ENCODE measurements at places on chromosomes 2 and 18. TPM values are rescaled to one million over a fixed set of nuclear protein-coding genes. Genes with fewer than 3 reads are reported as not detected.
A peak's percentile ranks its signal among the peaks of the same experiment; 100 is the strongest.

CYTIP gene
- 3.5 TPM for polyA plus RNA-seq

LOXHD1 gene
- not detected for polyA plus RNA-seq

FSHR gene
- not detected for polyA plus RNA-seq

DNA sequence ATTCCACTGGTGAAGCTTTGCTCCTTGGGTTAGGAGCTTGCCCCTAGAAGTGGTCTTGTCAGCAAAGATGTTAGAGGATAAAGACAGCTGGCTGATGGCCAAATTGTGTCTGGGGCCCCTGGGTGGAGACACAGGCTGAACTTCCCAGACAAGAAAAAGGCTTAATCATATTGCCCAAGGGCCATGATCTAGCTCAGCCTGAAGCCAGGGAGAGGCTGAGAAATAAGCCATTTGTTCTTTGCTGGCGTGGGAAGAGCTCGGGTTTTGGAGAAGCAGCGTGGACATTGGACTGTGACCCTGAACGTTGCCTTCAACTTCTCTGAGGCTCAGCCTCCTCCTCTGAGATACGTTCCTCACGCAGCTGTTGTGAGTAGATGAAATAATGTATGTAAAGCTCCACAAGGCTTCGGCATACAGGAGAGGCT lies 153.0 kb downstream of the ZFP36L2 start:
- peak; percentile 55 for DNase-seq

DNA sequence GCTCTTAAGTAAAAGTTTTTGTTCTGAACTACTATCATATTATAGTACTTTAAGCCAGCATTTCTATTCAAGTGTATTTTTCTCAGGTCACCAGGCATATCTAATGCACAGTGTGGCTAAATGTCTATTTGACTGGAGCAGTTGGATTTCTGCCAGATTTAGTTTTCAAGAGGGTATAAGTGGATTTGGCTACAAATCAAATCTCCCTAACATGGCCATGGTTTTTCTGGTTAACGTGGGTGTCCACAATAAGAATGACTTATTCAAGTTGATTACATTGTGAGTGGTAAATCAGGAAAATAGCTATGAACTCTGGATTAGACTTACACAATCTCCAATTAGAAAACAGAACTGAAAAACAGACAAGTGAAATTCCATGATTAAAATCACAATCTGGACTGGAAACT lies 5.7 kb upstream of the CHN1 start:
- no peak for DNase-seq

DNA sequence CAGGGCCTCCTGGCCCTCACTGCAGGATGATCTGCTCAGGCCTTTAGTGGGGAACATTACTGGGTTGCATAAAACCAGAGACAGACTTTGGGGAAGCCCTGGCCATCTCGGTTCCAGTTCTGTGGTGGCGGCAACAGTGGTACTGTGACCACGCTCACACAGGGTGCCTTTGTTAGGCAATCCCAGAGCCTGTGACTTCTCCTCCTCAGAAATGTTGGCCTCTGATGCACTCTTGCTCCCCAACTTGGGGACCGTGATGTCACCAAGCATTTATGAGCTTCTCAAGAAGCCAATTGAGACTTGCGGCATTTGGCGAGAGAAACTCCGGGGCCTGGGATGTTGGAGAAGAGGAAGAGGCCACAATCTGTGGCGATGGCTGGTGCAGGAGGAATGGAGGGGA lies 80.9 kb upstream of the PKDCC start:
- DNase-seq = no peak

DNA sequence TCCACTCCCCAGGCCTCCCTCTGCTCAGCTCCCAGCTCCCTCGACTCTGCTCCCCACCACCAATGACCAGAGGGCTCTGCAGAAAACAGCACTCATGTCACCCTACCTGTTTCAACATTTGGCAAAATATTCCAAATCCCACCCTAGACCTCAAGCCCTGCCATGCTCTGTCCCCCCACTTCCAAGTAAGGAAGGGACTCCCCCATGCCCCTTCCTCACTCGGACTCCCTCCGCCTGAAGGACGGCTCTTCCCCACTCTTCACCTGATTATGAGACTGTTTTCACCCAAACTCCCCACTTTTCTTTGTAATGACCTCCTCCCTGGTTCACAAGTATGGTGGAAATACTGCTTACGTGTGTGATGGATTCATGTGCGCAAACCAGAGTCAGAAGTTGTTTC lies 208.4 kb downstream of the MGAT5 start:
- DNase-seq = no peak

GRCh38 chr2:190786404-190787166 lies 94.0 kb upstream of the GLS start:
- peak; percentile 59 for DNase-seq

- DNase-seq = no peak
Measured at GRCh38 chr2:102277202-102277700, 34.1 kb upstream of the IL1RL1 start.

- no peak for DNase-seq
Measured at GRCh38 chr2:16933355-16933754, 267.7 kb upstream of the CYRIA start.

DNA sequence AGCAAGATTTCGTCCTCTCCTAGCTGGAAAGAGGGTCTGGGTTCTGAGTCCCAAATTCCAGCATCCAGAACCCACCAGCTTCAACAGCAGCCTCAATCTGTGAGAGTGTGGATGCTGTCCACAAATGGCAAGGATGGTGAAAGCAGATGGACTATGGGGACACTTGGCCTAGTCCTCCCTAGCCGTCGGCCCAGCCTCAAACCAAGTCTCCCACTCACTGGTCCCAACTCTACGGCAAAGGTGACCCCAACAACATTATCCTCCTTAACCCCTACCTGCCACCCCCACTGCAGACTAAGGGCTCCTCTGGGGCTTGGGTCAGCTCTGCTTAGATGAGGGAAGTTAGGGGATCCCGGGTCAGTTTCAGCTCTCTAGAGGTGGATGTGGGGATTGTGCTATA lies 57.3 kb downstream of the TNS1 start:
- DNase-seq = no peak

DNA sequence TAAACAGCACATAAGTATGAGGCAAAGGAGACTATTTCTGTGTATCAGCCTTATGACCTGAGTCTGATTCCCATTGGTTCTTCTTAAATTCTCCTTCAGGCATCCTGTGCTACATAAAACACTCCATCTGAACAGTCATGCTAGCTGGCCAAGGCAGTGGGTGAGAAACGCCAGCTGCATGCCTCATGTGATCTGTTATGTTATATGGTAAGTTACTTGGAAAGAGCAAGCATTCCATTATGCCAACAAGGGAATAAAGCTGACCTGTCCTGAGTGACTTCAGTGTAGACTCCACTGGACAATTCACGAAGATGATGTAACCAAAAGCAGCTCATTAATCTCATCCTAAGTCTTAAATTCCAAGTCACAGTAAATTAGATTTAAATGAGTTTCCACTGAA lies 216.5 kb upstream of the FN1 start:
- peak; percentile 70 for DNase-seq

GRCh38 chr18:62978251-62979049 lies 263.1 kb downstream of the PHLPP1 start:
- DNase-seq = no peak

DNA sequence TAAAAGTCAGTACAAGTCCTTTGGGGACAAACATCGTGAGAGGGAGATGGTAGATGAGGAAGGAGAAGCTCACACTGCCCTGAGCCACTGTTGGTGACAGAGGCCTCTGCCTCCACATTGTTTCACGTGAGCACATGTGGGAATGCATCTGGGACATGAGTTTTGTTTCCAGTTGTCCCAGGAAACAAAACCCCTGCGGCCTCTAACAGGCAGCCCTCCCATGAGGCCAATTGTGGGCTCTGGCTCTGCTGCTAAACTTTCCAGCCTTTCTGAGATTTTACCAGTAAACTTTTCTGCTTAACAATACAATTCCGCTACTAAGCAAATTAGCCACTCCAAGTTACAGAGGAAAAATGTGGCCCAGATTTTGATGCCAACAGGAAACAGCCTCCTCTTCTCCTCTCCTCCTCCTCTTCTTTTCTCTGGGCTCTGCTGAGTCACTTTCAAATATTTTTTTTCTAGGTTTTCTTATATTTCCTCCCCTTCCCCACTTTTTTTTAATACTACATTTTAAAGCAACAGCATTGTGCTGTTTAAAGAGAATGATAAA lies 23.4 kb upstream of the LRRC30 start:
- DNase-seq = no peak

DNA sequence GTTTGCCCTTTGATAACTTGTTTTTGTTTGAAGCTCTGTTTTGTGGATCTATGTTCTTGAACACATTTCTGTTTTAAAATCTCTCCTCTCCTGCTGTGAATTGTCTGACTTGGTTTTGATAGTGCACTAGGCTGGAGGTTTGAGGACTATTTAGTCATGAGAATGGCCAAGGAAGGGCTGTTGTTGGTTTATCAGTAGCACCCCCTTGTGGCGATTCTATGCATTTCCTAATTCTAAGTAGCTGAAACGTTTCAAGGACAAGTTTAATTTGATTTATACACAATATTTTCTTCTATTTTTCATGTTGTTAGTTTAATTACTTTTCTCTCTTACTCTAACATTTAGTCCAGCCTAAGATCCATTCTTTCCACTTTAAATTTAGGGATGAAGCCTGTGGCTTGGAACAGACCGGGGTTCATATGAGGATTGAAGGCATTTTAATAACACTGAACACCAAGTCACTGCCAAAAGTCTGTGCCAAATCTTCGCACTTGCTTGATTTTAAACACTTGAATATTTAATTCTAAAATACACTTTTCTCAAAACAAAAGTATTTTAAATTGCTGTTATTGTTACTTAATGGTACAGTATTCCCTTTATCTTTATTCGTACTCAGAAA lies 166.0 kb downstream of the SOCS6 start:
- peak; percentile 77 for DNase-seq

- no peak for DNase-seq
Measured at GRCh38 chr2:63444565-63445288, 143.6 kb downstream of the WDPCP start.

Data from kidney (tissue), 22 donors.